ENCODE measurements at places on chromosomes 13 and 19.

GRCh38 chr13:23288564-23288963, 107.8 kb downstream of the SGCG start:
- DNase-seq = no peak

DNA sequence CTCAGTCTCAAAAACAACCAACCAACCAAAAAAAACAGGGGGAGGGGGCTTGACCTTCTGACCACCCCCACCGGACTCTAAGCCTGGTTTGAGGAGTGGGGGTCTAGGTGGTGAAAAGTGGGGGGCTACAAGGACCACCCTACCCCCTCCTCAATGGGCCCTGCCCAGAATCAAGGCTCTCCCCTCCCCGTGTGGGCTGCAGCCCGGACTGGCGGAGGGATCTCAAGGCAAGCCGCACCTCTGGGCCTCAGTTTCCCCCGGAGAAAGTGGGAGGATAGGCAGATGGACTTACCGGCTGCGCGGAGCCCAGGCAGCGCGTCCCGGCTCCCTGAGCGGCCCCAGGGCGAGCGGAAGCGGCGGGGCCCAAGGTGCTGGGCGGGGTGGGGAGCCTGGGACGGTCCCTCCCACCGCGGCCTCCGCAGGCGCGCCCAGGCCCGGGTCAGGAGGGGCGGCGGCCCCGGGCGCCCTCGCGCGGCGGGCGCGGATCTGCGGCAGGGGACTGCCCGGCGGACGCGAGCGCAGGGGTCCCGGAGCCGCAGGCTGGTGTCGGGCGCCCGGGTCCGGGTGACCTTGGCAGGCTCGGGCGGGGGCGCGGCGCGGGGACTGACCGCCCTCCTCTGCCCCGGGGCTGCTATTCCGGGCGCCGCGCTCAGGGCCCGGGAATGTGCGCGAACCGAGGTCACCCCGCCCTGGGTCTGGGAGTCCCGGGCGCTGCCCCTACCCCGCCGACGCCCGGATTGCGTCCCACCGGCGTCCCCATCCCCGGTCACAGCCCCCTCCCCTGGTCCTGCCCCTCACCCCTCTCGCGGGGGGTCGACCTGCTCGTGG, at the start of gene ADAMTSL5:
TSS of gene ADAMTSL5 (minus strand) at position 349 of the 828 bp plus-strand sequence. CDS start 2,076 bp downstream, outside the sequence.
- no peak for DNase-seq

DNA sequence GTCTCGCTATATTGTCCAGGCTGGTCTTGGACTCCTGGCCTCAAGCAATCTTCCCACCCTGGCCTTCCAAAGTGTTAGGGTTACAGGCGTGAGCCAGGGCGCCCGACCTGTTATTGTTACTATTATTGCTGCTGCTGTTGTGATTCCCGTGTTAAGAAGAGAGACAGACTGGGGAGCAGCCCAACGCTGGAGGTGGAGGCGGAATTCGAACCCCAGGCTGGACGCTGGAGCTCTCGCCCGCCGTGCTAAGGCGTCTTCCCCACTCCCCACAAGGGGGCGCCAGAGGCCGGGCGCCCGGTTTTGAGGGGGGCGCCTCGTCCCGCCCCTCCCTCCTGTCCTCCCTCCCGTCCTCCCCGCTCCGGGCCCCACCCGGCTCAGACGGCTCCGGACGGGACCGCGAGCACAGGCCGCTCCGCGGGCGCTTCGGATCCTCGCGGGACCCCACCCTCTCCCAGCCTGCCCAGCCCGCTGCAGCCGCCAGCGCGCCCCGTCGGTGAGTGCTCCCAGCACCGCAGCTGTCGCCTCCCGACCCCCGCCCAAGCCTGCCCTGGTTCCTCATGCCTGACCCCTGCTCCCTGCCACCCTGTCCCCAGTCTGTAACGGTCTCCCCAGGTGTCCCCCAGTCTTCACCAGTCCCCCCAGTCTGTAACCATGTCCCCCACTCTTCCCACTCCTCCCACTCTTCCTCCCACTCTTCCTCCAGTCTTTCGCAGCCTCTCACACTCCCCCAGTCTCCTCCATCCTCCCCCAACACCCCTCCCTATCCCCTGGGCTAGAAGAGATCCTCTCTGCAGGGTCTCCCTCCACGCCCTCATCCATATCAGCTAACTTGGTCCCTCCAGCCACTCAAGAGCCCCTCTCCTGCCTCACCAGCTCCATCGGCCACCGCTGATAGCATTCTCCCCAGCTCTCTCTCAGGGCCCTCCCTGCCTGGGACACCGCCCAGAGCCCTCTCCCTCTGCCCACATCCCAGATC, at the start of gene EHD2:
TSS of gene EHD2 (plus strand) at position 377 of the 976 bp plus-strand sequence. CDS start 3,191 bp downstream, outside the sequence.
- no peak for DNase-seq

GRCh38 chr19:43524922-43525835, 1.8 kb downstream of the ETHE1 start:
- DNase-seq = no peak

GRCh38 chr13:29908416-29909080, 58.1 kb upstream of the UBL3 start:
- DNase-seq = no peak

- DNase-seq = no peak
These were observed 532.9 kb downstream of the SLITRK6 start for GRCh38 chr13:85266331-85266730.

DNA sequence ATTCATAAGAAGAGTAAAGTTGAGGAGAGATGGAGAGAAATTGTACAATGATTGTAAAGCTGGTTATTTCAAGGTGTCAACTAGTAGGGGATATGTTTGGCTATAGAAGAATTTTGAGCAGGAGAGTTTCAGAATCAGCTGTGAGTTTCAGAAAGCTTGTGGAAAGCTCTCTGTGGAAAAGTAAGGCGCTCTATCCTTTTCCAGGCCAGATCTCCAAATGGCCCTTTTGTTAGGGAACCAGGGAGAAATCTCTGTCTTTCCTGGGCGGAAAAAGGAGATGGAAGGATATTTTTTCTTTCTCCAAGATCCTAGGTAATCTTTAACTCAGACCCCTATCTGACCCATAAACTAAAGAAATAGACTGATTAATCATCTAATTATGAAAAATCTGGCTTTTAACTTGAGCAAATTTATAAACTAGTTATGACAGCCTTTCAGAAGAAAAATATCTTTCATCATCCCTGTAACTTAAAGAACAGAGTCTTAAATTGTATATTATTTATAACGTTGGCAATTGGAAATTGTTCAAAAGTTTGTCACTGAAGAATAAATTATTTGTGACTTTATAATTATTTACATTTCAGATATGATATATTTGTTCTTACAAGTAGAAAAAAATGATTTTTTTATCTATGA, 34.5 kb downstream of the SPRY2 start:
- no peak for DNase-seq

Measured in NCI-H1417 treated with DMSO at 0.1 percent for 48 hours (cell line).